ENCODE measurements at places on chromosomes 6 and 20.

DNA sequence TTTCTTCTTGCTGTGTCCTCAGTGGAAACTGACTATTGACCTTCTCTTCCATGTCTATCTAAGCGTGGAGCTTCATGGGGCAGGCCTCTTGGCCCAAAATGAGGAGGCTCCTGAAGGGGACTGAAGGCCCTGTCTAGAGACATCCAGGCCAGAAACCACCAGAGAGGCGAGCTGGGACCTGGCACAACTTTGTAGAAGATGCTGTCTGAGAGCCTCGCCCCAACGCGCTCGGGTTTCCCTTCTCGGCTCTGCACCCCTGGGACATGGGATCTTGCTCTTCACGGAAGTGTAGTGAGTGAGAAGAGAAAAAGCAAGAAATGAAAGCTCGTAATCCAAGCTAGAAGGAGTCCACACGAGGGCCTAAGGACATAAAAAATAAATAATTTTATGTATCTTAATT lies 96.8 kb downstream of the GMPR start:
- DNase-seq, result no peak

- no peak for DNase-seq
Observed at GRCh38 chr20:19555726-19556125, 202.3 kb upstream of the RIN2 start.

DNA sequence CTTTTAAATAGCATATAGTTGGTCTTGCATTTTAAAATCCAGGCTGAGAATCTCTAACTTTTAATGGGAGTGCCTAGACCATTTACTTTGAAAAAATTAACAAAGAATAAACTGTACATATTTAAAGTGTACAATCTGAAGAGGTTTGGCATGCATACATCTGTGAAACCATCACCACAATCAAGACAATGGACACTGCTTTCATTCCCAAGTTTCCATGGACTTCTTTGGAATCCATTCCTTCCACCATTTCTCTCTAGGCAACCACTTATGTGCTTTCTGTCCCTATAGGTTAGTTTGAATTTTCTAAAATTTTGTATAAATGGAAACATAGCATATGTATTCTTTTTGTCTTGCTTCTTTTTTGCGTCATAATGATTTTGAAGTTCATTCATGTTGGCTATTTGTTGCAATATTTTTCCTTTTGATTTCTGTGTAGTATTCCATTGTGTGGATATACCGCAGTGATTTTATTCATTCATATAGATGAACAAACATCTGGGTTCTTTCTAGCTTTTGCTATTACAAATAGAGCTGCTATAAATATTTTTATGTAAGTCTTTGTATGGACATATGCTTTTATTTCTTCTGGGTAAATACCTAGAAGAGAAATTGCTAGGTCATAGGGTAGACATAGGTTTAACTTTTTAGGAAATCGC lies 50.9 kb downstream of the NEDD9 start:
- no peak for DNase-seq

GRCh38 chr6:71463061-71463460 lies 174.4 kb downstream of the OGFRL1 start:
- DNase-seq, result no peak

DNA sequence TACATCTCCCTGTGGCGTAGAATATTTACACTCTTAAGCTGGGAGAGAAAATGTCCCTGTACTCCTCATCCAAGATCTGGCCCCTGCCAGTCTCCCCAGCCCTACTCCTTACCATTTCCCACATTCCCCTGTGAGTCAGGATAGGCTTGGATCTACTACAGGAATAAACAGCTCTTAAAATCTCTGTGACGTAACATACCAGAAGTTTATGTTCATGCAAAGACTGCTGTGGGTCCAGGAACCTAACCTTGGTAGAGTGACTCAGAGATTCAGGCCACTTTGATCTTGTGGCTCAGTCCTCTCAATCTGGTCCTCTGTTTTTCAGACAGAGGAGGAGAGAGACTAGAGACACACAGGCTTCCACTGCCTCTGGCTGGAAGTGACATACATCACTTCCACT lies 38.5 kb upstream of the GPR6 start:
- no peak for DNase-seq

DNA sequence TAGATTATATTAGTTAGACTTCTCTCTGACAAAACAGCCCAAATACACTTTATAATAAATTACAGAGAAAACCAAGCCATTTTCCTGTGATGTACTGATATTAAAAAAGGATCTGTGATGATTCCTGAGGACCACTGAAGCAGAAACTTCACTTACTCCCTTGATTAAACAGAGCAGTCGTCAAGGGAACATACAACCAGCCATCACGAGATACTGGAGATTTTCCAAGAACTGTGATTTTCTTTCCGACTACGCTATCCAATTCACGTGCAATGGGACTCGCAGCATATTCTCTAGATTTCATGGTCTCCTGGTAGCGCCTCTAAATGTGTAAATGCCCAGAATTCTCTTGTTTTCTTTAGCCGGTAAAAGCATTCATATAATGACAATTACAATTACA lies 377.4 kb downstream of the PHF3 start:
- no peak for DNase-seq

DNA sequence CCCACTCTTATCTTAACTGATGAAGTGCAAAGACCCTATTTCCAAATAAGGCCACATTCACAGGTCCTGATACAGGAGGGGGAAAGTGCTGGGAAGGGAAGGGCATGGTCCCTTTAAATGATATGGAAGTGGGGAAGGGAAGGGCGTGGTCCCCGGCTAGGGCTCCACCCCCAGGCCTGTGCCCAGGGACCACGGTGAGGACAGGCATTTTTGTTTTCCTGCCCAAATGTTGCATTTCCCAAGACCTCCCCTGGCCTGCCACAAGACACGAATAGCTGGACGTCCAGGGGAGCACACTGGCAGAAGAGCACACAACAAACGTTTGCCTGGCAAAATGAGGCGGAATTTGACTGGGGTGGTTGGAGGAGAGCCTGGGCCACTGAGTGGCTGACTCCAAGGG lies 16.1 kb upstream of the HFE start:
- no peak for DNase-seq

- DNase-seq, result no peak
Observed at GRCh38 chr6:118968416-118968815, 33.5 kb upstream of the MCM9 start.

GRCh38 chr6:168575346-168576098 lies 134.5 kb downstream of the SMOC2 start:
- DNase-seq, result no peak

DNA sequence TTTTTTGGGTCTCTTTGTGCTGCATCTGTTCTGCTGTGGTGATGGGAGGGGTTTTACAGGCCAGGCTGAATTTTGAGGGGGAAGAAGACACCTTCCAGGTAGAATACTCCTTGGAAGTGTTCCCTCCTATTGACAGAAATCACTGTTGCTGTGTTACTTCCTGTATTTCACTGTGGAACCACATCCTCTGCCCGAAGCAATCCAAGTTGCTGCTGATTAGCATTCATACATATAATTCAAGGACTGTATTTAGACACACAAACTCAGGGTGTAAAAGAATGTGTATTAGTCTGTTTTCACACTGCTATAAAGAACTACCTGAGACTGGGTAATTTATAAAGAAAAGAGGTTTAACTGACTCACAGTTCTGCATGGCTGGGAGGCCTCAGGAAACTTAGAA lies 50.6 kb upstream of the TMEM244 start:
- no peak for DNase-seq

GRCh38 chr6:170266061-170266825 lies 24.6 kb downstream of the DLL1 start:
- DNase-seq, result peak; percentile 82

GRCh38 chr6:89952105-89952671 lies 57.9 kb downstream of the GJA10 start:
- no peak for DNase-seq

DNA sequence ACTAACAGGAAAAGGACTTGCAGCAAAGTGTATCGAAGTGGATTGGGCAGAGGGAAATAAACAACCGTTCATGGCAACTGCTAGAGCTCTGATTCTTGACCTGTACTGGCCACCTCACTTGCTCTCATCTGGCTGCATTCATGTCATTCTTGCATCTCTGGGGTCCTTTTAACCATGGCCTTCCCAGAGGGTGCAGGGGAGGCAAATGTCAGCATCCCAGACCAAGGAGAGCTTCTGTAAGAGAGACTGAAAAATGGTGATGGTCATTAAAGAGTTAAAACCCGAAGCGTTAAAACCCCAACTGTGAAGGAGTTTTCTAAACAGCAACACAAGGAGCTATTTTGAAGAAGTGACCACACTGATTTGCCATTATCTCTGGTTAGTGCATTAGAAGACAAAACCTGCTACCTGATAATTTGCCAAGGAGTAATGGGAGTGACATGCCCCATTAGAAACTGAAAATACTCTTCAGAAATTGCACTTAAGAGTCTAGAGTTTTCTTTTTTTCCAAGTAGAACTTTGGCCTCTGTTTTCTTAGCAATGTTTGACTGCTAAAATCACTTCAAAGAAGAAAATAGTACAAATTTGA lies 62.4 kb downstream of the APCDD1L start:
- no peak for DNase-seq

DNA sequence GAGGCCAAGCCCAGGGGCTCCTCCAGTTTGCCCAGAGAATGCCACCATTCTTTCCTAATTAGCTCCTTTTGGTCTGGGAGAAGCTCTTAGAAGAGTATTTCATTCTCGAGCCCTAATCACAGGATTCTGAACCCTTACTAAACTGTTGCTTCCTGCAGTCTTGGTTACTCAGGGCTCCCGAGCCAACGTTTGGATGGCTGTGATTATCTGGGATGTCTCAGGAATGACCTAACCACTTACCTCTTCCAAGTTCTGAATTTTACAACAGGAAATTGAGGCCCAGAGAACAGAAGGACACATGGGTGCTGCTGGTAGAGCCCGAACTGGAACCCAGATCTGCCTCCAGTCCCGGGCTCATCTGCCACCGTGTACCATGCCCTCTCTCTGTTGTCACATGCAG lies 22.2 kb upstream of the PNPLA1 start:
- DNase-seq, result no peak

DNA sequence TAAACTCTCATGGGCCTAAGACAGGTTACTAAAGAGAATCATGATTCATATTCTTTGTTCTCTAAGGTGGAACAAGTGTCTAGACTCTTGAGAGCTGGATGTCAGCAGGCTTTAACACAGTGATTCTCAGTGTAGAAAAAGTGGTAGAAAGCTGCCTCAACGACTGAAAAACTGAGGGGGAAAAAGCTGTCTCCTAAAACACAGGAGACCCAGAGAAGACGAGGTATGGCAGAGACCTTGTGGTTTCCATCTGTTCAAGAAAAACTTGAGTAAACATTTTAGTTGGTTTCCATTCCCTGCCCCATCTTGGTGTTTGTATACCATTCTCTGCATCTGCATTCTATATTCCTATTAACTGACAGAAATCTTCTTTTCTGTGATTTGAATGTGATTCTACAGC lies 57.6 kb upstream of the MAP3K7 start:
- DNase-seq, result no peak

DNA sequence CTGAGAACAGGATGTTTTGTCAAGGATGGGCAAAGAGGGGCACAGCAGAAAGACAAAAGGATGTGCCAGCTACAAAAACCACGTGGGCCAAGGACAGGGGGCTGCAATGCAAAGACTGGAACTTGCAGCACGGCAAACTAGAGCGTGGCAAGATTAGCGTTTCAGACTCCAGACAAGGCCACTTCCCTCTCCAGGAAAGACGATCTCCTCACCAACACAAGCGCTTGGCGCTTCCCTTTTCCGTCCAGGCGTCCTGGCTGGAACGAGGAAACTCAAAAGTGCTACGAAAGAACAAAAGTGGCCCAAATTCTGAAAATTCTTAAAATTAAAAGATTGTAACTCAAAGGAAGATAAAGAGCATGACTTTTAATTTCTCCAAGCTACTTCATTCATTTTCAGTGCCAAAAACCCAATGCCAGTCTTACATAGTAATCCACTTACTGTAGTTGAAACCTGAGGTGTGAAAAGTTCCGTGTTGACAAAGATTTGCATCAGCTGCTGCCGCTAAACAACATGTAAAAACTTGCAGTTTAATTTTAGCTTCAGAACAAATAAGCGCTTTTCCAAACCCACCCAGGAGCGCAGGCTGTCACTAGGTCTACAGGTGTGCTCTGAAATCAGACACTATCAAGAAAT lies 207.1 kb upstream of the RREB1 start:
- DNase-seq, result no peak

DNA sequence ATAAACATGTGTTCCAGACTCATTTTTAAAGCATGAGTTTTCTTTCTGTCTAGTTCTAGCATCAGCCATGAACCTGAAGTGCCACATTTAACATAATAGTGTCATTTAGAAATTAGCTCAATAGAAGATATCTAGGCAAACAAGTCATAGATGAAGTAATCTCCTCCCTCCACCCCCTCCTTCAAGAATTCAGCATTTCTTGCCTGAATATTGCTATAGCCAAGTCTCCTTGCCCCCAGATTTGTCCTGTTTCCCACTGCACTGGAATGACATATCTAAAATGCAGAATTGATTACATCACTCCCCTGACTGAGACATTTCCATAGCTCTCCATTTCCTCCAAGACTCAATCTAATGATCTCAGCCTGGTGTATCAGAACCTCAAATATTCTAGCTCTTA lies 134.9 kb upstream of the BACH2 start:
- no peak for DNase-seq

GRCh38 chr6:154277629-154278017 lies 79.0 kb downstream of the IPCEF1 start:
- no peak for DNase-seq

- DNase-seq, result no peak
Observed at GRCh38 chr6:159931112-159931511, 37.8 kb upstream of the IGF2R start.

- no peak for DNase-seq
Observed at GRCh38 chr6:24274441-24275083, 83.3 kb downstream of the DCDC2 start.

DNA sequence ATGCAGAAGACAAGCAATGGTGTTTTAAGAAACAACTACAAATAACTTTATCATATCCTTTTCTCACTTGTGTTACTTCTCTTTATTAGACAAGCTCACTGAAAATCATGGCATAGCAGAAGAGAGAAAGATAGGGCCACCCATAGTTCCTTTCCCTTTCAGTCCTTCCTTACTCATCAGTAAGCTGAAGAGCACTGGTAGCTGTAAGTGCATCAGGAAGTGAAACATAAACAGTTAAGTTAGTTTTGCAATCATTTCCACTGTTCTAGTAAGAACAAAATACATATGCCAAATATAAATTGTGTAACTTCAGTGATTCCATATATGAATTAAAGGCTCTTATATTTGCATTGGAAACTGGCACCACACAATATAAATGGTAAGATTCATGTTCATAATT lies 220.1 kb downstream of the HACE1 start:
- no peak for DNase-seq
